ENCODE measurements at places on chromosomes 5 and 9.

DNA sequence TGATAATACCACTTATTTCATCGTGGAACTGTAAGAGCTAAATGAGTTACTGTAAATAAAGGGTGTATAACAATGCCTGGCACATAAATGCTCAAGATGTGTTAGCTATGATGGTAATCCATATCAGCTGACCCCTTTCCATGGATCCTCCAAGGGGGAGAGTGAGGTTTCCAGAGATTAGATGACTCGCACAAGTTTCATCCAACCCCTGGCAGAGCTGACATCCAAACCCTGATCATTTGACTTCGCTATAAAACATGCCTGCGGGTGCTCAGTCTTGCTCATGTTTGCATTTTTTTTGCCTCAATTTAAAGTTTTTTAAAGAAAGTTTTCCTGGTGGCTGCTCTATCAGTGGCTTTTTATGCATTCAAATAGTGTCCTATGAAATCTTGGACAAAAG lies 145.7 kb upstream of the SMIM23 start:
- DNase-seq = no peak

- DNase-seq = no peak
Measured at GRCh38 chr5:38115318-38115827, 143.0 kb upstream of the EGFLAM start.

DNA sequence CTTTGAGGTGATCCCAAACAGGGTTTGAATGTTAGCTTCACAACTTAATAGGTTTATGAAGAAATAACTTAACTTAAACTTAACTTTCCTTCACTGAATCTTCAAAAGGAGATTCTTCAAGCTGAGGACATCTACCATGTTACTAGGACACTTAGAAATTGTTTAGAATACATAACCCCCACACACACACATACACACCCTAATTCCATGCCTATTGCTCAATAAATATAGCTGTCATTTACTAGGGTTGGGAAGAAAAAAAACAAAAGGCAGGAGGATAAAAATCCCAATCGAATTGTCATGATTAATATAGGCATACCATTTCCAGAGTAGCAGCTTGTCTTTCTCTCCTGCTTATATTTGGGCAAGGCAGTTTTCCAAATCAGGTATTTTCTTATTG lies 68.3 kb downstream of the ALDH1A1 start:
- no peak for DNase-seq

GRCh38 chr9:136607334-136607919 lies 55.3 kb upstream of the EGFL7 start:
- DNase-seq = no peak

DNA sequence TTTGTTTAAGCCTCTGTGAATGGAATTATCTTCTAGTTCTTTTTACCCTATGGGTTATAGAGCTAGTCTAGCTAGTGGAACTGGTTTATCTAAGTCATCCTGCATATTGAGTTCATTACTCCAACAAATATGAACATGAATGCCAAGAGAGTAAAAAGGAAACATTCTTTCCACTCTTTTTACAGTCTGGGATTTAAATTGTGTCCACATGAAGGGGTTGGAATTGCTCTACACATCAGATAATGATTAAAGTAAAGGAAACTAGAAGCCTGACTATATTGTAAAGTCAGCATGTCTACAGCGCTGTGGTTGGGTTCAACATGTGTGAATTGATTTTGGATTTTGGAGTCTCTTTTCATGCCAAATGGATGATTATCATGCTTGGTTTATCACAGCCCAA lies 173.1 kb downstream of the CCDC171 start:
- no peak for DNase-seq

- no peak for DNase-seq
Measured at GRCh38 chr9:90005388-90005787, 400.6 kb downstream of the GADD45G start.
